ENCODE measurements at places on chromosomes 12 and 14. TPM values are rescaled to one million over a fixed set of nuclear protein-coding genes. Genes with fewer than 3 reads are reported as not detected.

The DNAH10 gene
- total RNA-seq: 0.04 TPM

The AHNAK2 gene
- total RNA-seq: 121 TPM

The PMCH gene
- not detected for total RNA-seq

The NCKAP5L gene
- total RNA-seq: 24.1 TPM

The KRT81 gene
- 244 TPM for total RNA-seq

The RDH16 gene
- not detected for total RNA-seq

The C12orf60 gene
- 4.9 TPM for total RNA-seq

The IL31 gene
- not detected for total RNA-seq

The TMEM121 gene
- 10.1 TPM for total RNA-seq

The ARMH4 gene
- total RNA-seq: 4.2 TPM

The JKAMP gene
- total RNA-seq: 66.7 TPM

The GDF3 gene
- total RNA-seq: not detected

The P2RX2 gene
- not detected for total RNA-seq

The PSMD9 gene
- 132 TPM for total RNA-seq

The CDH24 gene
- 7.0 TPM for total RNA-seq

The SYT1 gene
- total RNA-seq: 7.4 TPM

The MYH6 gene
- not detected for total RNA-seq

The VASH1 gene
- total RNA-seq: 8.6 TPM

The OR6C3 gene
- total RNA-seq: not detected

The COX8C gene
- not detected for total RNA-seq

The CD163 gene
- 0.25 TPM for total RNA-seq

The INHBC gene
- not detected for total RNA-seq

The LTBP2 gene
- 81.5 TPM for total RNA-seq

The TRHDE gene
- total RNA-seq: 5.8 TPM

The HHIPL1 gene
- total RNA-seq: 1.1 TPM

The OR5AU1 gene
- not detected for total RNA-seq

The AKAP3 gene
- 6.6 TPM for total RNA-seq

The RAD51AP1 gene
- total RNA-seq: 8.7 TPM

The SMIM41 gene
- not detected for total RNA-seq

The MCRS1 gene
- total RNA-seq: 76.3 TPM

The CMA1 gene
- not detected for total RNA-seq

The MMP19 gene
- total RNA-seq: 0.08 TPM

The CGRRF1 gene
- total RNA-seq: 15.4 TPM

The PELI2 gene
- total RNA-seq: 8.8 TPM

The TUBA1A gene
- total RNA-seq: 997 TPM

The GALNT8 gene
- 0.55 TPM for total RNA-seq

The OVCH1 gene
- total RNA-seq: not detected

The PIP4P1 gene
- total RNA-seq: 25.9 TPM

The DLGAP5 gene
- total RNA-seq: 4.4 TPM

The STAC3 gene
- total RNA-seq: not detected

The PTPRO gene
- total RNA-seq: 3.7 TPM

The SPTB gene
- total RNA-seq: 0.54 TPM

The IFNG-AS1 gene
- not detected for total RNA-seq

The LUM gene
- 0.67 TPM for total RNA-seq

The PPP4R4 gene
- 0.68 TPM for total RNA-seq

The RNASE3 gene
- total RNA-seq: not detected

The HVCN1 gene
- total RNA-seq: 2.1 TPM

The CCDC175 gene
- total RNA-seq: not detected

The LRRC43 gene
- 2.5 TPM for total RNA-seq

The POTEG gene
- total RNA-seq: not detected

The TRPV4 gene
- total RNA-seq: 0.75 TPM

The HSPA2 gene
- total RNA-seq: 12.0 TPM

The ENDOU gene
- not detected for total RNA-seq

The SYCP3 gene
- total RNA-seq: not detected

The FOXA1 gene
- 8.2 TPM for total RNA-seq
